Upper lobe of left lung (tissue), 6 donors: ENCODE measurements at places on chromosomes 4 and X. TPM values are rescaled to one million over a fixed set of nuclear protein-coding genes. Genes with fewer than 3 reads are reported as not detected.

Gene ADH1B
- total RNA-seq = 443 TPM

Gene FAM9B
- total RNA-seq = not detected

Gene ZBTB33
- total RNA-seq = 11.7 TPM

Gene NHSL2
- total RNA-seq = 12.4 TPM

Gene PLAC8
- total RNA-seq = 184 TPM

DNA sequence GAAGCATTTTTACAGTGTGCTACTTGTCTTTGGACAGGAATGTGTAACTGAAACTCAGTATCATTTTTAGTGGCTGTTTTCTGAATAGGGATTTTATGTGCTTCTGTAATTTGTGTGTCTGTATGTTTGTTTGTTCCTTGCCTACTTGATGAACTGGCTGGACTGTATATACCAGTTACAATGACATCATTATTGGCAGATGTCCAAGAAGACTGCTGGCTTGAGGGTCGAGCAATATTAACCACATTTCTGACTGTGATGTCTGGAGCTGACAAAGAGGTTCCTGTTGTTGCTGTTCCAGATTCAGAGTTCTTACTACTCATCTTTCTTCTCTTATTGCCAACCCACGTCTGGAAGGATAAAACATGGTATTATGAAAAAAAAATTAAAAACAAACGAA is 33.0 kb downstream of the HDX start:
- H3K27ac ChIP-seq = no peak overlapping the region
- no peak overlapping the region for H3K4me3 ChIP-seq
- no peak for DNase-seq
- H3K36me3 ChIP-seq = no peaks in the 10 kb centered on the region
- no peaks in the 10 kb centered on the region for H3K27me3 ChIP-seq

DNA sequence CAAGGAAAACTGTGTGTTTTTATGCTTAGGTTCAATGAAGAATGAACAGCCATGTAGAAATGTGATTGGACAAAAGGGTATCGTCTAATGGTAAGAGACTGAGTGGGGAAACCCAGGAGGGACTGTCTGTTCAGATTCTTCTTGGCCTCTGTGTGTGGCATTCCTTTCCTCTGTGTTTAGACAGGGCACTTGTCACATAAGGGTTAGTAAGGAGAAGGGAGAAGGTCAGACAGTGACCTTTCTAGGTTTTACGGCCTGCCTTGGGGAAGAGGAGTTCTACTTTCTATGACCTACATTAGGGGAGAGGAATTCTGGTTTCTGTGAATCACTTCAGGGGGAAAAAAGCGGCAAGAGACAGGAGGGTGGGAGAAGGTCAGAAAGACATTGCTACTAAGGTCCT is 119.5 kb downstream of the GC start:
- H3K27ac ChIP-seq = no peak overlapping the region
- no peaks in the 10 kb centered on the region for H3K36me3 ChIP-seq
- no peak overlapping the region for H3K4me3 ChIP-seq

DNA sequence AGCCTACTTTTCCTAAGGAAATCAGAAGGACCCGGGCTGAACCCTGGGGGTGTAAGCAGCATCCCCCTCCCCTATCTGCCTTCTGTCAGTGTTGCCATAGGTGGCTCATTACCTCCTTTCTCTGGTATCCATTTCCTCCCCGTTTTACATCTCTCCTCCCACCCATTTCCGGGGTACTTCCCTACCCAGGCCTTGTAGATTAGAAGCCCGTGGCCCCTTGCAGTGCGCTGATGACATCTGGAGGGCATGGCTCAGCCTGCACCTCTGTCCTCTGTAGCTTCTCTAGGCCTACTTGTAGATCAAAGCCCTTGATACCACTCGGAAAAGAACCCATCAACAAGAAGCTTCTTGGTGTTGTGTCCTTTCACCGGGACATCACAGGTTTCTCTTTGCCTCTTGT is 71.8 kb downstream of the NBDY start:
- no peak overlapping the region for H3K27ac ChIP-seq
- H3K36me3 ChIP-seq = no peaks in the 10 kb centered on the region
- peak; percentile 15 for DNase-seq
- no peak overlapping the region for H3K4me3 ChIP-seq
- no peaks in the 10 kb centered on the region for H3K27me3 ChIP-seq
- H3K4me1 ChIP-seq = no peaks in the 10 kb centered on the region

GRCh38 chrX:30597216-30598012 is 19.8 kb upstream of the TASL start:
- H3K4me1 ChIP-seq = no peaks in the 10 kb centered on the region
- no peaks in the 10 kb centered on the region for H3K27me3 ChIP-seq
- H3K36me3 ChIP-seq = no peaks in the 10 kb centered on the region
- DNase-seq = no peak
- no peak overlapping the region for H3K27ac ChIP-seq

GRCh38 chrX:17917945-17918577 is 57.0 kb upstream of the RAI2 start:
- H3K27ac ChIP-seq = no peak overlapping the region
- no peak for DNase-seq
- no peaks in the 10 kb centered on the region for H3K4me1 ChIP-seq
- H3K27me3 ChIP-seq = no peaks in the 10 kb centered on the region
- H3K4me3 ChIP-seq = no peak overlapping the region
- no peaks in the 10 kb centered on the region for H3K36me3 ChIP-seq

- H3K36me3 ChIP-seq = no peaks in the 10 kb centered on the region
- H3K4me3 ChIP-seq = no peak overlapping the region
- no peaks in the 10 kb centered on the region for H3K4me1 ChIP-seq
- H3K27ac ChIP-seq = no peak overlapping the region
- no peak for DNase-seq
These were observed 6.2 kb downstream of the TCEAL9 start for GRCh38 chrX:103362474-103362873.

DNA sequence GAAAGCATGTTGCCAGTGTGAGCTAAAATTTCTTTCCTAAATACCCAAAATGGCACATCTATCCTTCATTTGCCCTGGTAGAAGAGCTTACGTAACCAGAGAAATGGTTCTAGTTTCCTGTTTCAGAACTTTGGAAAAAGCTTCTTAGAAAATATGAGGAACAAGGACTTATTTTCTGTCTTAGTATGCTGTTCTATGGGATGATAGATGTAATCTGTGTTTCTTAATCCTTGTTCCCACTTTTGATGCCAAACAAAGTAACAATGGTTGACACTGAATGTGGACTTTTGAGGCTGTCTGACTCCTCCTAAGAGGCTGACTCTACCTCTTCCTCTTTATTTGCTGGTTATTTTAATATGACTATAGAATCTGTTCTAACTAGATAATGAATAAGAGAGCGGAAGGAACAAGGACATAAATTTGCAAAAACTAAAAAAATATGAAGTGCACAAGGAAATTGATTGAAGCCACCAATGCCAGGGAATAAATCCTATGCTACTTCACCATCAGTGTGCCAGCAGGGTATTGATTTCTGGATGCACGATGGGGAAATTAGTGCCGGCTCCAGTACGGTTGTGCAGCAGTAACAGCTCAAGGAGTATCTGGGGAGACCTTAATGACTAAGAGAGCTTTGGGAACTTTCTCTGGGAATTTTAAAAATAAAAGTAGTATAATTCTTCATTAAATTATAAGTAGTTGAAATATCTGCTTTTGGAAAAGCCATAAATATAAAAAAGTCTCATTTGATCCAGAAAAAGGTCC is 39.4 kb upstream of the TET2 start:
- H3K4me1 ChIP-seq = no peaks in the 10 kb centered on the region
- no peaks in the 10 kb centered on the region for H3K36me3 ChIP-seq
- no peaks in the 10 kb centered on the region for H3K27me3 ChIP-seq
- H3K27ac ChIP-seq = no peak overlapping the region

GRCh38 chrX:123803331-123803983 is 56.4 kb upstream of the XIAP start:
- H3K4me1 ChIP-seq = no peaks in the 10 kb centered on the region
- DNase-seq = peak; percentile 41
- H3K36me3 ChIP-seq = no peaks in the 10 kb centered on the region
- H3K27ac ChIP-seq = no peak overlapping the region
- no peak overlapping the region for H3K4me3 ChIP-seq
- H3K27me3 ChIP-seq = no peaks in the 10 kb centered on the region

DNA sequence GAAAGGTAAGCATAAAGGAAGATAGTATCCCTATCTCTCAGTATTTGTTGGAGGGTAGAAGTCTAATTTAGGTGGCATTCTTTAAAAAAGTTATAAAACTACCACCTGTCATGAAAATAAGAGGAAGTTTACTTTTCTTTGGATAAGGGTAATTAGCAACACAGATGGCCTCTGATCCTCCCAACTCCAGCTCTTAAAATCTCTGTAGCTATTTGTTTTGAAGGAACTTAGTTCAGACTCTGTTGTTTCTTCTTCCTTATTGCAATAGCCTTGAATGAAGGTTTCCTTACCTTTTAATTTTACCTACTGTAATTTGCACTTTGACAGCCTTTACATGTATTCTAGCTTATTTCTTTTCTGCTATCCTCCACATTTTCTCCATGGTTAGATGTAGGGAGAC is 1261.3 kb downstream of the RAPGEF2 start:
- no peaks in the 10 kb centered on the region for H3K27me3 ChIP-seq
- H3K27ac ChIP-seq = no peak overlapping the region
- no peaks in the 10 kb centered on the region for H3K36me3 ChIP-seq
- DNase-seq = no peak
- H3K4me3 ChIP-seq = no peak overlapping the region
